ENCODE measurements at places on chromosomes 5 and 9.

- no peak for DNase-seq
These were observed 517.8 kb downstream of the IRX1 start for GRCh38 chr5:4113426-4113825.

GRCh38 chr5:170419643-170420042 lies 30.5 kb upstream of the KCNMB1 start:
- DNase-seq: no peak

DNA sequence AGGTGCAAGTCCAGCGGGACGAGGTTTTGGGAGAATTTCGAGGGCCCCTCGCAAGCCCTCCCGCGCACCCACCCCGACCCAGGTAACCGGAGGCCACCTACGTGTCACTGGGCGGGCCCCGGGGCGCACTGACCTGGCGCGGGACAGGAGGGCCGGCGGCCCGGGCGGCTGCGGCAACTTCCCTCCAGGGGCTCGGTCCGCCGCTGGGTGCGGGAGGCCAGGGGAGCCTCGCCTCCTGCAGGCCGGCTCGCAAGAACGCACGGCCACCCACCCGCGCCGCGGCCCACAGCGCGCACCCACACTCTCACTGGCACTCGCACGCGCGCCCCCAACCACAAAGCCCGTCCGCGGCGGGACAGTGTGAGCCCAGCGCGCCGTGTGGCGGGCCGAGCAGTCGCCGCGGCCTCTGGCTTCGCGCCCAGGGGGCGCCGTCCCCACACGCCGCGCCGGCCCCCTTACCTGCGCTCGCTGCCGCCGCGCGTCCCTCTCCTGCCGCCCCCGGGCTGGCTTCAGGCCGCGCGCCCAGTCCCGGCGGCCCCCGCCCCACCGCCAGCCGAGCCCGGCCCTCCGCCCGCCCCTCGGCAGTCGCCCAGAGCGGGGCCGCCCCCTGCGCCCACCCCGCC lies 451 bp downstream of the LPAR1 start:
- no peak for DNase-seq

DNA sequence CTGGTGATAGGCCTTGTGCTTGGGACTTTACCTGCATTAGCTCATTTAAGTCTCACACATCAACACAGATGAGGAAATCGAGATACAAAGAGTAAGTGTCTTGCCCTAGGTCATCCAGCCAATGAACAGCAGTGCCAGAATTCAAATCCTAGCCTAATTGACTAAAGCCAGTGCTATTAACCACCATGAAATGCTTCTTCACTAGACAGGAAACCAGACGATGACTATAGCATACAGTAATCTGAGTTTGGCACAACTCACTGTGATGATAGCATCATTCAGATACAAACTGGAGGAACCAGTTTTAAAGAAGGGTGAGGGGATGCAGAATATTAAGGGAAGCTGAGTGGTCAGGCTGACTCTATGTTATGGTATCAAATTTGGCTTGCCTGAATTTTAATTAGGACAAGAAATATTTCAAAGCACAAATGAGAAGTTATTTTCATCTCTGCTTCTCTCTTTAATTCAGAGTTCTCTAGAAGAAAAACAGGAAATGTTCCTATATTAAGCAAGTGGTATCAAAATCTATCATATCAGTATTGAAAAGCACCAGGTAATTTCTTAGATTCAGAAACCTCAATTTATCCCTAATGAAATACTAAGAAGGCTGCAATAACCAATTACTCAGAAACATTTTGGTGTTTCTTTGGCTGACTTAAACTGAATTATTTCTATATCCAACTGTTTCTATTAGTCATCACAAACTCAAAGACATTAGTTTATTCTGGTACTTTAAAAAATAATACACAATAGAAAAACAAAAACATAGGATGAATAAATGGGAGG lies 147.0 kb upstream of the RASA1 start:
- no peak for DNase-seq

DNA sequence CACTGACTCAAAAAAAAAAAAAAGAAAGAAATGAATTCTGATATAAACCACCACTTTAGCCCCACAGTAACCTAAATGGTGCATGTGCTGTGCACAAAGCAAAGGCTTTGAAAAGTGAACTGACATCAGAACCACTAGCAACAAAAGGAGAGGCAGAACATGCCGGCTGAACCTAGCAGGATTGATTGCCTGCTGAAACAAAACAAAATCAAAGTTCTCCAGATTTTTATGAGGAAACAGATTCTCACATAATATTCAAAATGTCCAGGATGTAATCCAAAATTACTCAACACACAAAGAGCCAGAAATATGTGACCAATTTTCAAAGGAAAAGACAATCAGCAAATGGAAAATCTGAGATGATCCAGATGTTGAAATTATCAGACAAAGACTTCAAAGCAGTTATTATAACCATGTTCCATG lies 37.9 kb downstream of the UBTD2 start:
- no peak for DNase-seq

DNA sequence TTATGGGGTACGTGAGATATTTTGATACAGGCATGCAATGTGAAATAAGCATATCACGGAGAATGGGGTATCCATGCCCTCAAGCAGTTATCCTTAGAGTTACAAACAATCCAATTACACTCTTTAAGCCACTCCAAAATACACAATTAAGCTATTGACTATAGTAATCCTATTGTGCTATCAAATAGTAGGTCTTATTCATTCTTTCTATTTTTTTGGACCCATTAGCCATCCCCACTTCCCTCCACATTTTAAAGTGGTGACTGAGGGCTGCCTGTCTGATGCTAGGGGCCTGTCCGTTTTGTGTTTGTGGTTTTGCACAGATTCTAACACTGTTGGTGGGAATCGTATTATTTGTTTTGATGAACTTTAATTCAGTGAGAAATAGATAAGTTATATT lies 129.7 kb upstream of the DHFR start:
- no peak for DNase-seq

DNA sequence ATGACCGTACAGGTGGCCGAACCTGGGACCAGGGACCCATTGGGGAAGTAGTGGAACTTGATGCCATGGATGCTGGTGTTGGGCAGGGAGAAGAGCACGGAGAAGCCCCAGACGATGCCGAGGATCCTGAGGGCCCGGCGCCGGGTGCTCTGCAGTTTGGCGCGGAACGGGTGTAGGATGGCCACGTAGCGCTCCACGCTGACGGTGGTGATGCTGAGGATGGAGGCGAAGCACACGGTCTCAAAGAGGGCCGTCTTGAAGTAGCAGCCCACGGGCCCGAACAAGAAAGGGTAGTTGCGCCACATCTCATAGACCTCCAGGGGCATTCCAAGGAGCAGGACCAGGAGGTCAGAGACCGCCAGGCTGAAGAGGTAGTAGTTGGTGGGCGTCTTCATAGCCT lies 585 bp downstream of the NMUR2 start:
- no peak for DNase-seq

GRCh38 chr9:88161144-88161543 lies 22.9 kb upstream of the SPATA31C2 start:
- DNase-seq: no peak

DNA sequence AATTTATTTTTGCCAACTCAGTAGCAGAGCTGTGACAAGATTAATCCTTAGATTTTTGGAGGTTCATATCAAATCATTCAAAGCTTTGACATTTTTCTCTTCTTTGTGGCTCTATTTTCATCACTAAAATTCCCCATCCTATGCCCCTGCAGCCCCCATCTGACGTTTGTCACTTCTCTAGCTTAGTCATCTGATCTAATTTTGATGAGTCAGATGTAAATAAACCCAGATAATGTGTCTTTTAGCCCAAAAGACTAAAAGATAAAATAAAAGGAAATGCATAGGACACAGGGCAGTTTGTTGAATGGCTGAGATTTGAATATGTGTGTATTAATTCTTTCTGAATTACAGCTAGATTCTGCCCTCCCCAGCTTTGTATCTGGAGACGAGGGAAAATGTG lies 897 bp upstream of the HSPB3 start:
- DNase-seq: no peak

GRCh38 chr5:8842971-8843551 lies 702.8 kb downstream of the SEMA5A start:
- DNase-seq: no peak

GRCh38 chr5:43772764-43773477 lies 169.9 kb downstream of the NNT start:
- no peak for DNase-seq

GRCh38 chr5:88116396-88116795 lies 152.2 kb downstream of the TMEM161B start:
- DNase-seq: no peak

DNA sequence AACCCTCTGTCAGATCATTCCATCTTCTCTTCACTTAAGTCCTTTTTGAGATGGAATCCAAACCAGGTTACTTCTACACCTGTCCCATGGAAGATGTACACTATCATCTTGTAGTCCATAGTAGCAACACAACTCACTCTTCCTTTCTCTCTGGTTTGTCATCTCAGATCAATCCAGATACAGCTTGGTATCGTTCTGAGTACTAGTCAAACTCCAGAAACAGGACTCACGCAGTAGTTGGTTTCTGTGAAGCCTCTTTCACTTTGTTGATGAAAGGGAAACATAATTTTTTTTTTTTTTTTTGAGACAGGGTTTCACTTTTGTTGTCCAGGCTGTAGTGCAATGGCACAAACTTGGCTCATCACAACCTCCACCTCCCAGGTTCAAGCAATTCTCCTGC lies 484.0 kb downstream of the PRDM9 start:
- no peak for DNase-seq

DNA sequence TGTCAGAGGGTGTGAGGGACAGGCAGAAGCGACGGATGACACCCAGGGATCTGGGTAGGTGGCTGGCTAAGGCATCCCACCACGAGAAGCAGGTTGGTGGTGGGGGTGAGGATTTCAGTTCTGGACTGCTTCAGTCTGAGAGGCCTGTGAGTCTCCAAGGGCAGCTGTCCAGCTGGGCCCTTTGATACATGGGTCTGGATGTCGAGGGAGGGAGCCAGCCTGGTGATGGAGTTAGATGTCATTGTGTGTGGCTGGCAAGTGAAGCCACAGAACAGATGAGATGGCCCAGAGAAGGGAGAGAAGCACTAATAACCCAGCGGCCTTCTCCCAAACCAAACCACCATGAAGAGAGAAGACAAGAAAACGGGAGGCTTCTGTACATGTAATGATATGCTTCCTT lies 11.1 kb downstream of the MED27 start:
- no peak for DNase-seq

DNA sequence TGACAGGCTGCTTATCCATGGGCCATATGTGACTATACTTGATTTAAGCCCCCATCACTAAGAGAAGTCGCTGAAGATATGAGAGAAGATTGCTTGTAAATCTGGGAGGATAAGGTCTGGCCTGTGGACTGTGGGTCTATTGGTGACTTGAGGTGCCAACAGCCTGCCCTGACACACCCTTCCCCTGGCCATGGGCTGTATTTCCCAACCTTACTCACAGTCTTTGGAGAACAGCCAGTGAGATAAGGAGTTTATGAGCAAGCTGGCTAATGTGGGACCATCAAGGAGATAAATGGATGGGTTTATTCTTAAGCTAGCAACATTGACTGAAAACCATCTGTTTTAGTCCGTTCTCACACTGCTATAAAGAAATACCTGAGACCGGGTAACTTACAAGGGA lies 231.3 kb downstream of the ZSWIM6 start:
- no peak for DNase-seq

- no peak for DNase-seq
These were observed 21.7 kb downstream of the CXXC5 start for GRCh38 chr5:139669662-139670368.

GRCh38 chr5:124253203-124253810 lies 493.1 kb downstream of the ZNF608 start:
- DNase-seq: no peak

- DNase-seq: no peak
These were observed 379 bp downstream of the PCDHGA3 start for GRCh38 chr5:141343953-141344463.

GRCh38 chr9:27059412-27059811 lies 49.6 kb upstream of the TEK start:
- DNase-seq: no peak

DNA sequence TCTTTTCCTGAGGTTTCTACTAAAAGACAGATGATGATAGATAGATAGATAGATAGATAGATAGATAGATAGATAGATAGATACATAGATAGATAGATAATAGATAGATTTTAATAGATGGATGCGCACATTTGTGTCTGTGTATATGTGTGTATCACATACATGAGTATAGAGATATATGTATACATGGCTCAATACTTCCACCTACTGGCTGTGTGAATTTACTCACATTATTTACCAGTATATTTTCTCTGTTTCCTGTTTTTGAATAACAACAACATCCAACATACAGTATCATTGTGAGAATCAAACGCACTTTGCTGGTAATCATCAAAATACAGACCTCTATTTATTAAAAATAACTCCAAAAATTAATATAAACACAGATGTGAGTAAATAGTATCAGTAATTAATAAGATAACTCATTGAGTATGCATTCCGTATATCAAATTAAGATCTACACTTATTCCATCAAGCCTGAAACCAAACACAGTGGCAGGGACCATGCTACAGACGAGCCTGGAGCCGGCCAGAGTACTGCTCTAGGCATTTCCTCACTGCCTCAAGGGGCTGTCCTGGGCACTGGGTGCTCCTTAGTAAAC lies 338.0 kb downstream of the SEMA5A start:
- DNase-seq: no peak

DNA sequence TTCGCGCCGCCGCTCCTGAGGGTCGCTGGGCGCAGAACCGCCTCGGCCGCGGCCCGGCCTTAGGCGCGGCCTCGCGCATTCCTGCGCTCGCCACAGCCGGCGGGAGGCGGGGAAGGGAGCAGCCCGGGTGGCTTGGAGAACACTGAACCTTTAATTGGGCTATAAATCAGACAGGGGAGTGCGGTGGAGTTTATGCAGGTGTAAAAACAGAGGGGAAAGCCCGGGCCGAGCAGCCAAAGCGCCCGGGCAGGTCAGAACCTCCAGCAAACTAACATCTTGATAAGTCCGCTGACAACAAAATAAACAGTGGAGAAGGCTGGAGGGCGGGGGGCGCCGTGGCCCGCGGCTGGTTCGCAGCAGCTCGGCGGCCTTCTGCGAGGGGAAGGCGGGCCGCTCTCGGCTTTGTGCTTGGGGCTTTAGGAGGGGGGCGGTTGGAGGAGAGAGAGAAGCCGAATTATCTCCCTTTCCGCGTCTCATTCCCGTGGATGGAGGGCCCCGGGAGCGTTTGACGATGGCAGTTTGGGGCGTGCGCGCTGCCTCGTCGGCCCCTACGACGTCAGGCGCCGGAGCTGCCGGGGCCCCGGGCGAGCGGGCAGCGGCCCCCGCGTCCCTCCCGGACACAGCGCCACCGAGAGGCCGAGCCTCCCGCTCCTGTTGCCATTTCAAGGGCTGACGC lies 11.3 kb downstream of the FOXD1 start:
- no peak for DNase-seq

GRCh38 chr9:81191222-81191621 lies 498.1 kb downstream of the TLE1 start:
- DNase-seq: no peak

DNA sequence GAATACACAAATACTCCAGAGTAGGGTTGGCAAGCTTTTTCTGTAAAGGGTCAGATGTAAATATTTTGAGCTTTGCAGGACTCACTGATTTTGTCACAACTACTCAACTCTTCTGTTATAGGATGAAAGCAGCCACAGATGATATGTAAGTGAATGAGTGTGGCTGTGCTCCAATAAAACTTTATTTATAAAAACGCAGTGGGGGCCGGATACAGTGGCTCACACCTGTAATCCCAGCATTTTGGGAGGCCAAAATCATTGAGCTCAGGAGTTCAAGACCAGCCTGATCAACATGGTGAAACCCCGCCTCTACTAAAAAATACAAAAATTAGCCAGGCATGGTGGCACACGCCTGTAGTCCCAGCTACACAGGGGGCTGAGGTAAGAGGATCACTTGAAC lies 69.1 kb downstream of the FBXW11 start:
- DNase-seq: no peak

GRCh38 chr9:79143211-79143610 lies 428.6 kb upstream of the TLE4 start:
- no peak for DNase-seq
